ENCODE measurements at places on chromosomes 5 and 9.

GRCh38 chr9:89009546-89009840, 18.2 kb downstream of the S1PR3 start:
- DNase-seq, result no peak

- DNase-seq, result no peak
Measured at GRCh38 chr5:158947846-158948245, 151.9 kb downstream of the EBF1 start.

DNA sequence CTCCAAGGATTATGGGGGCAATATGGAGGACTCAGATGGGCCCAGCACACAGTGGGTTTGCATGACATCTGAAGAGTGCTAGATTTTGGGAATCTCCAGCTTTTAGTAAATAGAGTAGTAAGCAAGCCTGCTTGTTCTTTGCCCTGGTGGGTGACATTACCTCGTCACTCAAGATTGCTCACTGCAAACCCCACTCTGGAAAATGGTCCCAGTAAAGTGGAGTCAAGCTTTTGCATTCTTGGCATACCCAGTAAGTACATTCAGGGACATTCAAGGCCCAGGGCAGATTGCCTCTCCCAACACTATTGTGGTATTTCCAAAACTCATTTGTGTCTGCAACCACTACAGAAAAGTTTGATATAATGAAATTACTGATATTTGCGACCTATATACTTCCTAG, 118.5 kb downstream of the INVS start:
- DNase-seq, result no peak

DNA sequence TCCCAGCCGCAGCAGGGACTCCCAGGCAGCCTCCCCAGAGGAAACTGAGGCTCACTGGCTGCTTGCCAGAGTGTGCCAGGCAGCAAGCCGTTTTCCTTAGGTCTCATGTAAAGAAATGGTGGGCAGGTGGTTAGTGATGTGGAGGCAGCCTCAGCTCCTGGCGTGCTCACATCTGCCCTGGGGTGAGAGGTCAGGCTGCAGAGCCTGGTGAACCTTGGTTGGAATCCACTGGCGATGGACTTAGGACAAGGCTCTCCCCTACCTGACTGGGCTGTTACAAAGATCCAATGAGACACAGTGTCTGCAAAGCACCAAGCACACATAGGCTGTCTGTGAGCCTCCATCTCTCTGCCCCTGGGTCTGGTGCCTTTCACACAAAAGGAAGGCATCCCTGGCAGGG, 30.9 kb downstream of the LHX6 start:
- no peak for DNase-seq

DNA sequence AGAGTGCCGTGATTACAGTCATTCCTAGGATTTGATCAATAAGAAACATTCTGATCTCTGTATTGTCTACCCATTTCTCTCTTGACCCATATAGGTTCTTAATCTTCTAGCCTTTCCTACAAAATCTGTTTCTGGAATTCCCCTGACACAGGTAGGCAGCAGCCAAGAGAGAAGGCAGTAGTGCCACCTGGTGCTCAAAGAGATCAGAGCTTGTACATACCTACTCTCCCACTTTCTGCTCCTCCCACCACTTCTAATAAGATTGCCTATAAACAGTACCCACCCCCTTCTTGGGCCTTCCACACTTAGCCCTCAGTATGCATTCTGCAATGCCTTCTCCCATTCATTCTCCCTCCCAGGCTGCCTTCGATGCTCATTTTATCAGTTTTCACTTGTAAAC, 117.4 kb upstream of the RORB start:
- DNase-seq, result no peak

GRCh38 chr5:54013556-54014194, 296.7 kb downstream of the ARL15 start:
- DNase-seq, result no peak

GRCh38 chr5:159343295-159344094, 13.2 kb upstream of the IL12B start:
- DNase-seq, result no peak

DNA sequence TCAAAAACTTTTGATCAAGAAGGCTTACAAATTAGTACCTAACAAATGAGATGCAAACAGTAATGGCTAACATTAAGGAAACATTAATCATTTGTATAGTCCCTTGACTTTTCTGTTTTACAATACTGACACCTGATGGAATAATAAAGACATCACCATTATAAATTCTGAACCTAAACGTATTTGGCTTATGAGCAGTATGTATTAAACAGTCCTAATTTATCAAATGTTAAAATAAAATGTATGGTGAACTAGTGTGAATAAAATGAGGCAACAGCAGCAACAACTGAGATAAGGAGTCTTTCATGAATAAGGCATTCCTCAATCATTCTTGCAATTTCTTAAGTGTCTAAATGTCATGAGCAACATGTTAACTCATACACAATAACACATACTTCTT, 6.0 kb downstream of the PUM3 start:
- no peak for DNase-seq

DNA sequence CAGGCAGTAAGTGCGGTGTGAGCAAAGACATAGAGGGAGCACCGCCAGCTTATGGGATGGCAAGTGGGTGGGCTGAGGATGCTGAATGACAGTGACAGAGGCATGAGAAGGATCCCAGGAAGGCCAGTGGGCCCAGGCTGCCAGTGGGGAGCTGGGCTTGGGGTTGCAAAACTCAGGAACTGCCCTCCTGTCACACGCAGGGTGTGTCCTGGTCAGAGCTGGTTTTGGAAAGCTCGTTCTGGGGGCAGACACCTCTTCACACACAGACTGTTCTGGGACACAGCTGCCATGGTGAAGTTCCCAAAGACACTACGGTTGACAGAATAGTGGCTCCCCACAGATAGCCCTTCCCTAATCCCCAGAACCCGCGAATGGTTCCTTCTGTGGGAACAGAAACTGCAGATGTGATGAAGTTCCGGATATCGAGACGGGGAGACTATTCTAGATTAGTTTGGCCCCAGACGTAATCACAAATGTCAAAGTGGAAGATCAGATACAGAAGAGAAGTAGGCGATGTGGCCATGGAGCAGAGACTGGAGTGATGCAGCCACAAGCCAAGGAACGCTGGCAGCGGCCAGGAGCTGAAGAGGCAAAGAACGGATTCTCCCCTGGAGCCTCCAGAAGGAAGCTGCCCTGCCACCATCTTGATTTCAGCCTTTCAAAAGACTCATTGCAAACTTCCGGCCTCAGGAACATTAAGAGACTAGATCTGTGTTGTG, 159.0 kb downstream of the COL23A1 start:
- DNase-seq, result no peak

DNA sequence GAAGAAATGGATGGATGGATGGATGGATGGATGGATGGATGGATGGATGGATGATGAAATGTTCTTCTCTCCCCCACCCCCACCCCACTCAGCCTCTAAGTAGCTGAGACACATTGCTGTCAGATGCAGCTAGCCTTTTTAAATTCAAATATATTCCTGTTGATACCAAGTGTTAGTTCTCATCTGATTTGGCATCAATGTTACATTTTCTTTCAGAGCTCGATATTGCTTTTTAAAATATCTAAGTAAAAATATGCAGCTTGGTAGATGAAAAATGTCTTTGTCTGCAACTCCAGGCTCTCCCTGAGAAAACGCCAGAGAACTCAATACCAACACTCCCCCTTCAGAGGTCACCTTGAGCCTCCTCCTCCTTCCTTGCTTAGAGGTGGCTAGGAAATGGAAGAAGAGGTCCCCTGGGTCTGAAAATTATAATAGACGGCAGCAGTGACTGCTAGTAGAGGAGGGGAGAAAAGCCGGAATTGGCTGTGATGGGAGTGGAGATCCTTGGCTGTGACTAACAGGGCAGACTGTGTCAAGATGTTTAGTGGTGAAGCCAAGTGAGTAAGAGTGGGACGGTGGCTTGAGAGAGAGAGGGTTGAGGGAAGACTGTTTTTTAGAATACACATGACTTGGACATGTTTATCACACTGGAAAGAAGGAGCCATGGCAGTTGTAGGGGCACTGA, 156.0 kb downstream of the ZNF462 start:
- no peak for DNase-seq

DNA sequence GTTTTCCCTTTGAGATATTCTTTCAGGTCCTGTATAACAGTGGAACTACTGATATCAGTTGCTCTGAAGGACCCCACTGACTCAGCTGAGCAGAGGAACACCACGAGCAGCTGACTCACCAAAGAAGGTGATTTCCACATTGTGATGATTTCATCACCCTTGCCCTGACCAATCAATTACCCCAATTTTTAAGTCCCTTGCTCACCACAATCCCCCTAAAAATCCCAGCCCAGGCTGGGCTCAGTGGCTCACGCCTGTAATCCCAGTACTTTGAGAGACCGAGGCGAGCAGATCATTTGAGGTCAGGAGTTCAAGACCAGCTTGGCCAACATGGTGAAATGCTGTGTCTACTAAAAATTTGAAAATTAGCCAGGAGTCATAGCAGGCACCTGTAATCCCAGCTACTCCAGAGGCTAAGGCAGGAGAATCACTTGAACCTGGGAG, 125.3 kb upstream of the ABCA1 start:
- DNase-seq, result no peak

- no peak for DNase-seq
Measured at GRCh38 chr5:64925123-64925522, 156.4 kb downstream of the CWC27 start.

DNA sequence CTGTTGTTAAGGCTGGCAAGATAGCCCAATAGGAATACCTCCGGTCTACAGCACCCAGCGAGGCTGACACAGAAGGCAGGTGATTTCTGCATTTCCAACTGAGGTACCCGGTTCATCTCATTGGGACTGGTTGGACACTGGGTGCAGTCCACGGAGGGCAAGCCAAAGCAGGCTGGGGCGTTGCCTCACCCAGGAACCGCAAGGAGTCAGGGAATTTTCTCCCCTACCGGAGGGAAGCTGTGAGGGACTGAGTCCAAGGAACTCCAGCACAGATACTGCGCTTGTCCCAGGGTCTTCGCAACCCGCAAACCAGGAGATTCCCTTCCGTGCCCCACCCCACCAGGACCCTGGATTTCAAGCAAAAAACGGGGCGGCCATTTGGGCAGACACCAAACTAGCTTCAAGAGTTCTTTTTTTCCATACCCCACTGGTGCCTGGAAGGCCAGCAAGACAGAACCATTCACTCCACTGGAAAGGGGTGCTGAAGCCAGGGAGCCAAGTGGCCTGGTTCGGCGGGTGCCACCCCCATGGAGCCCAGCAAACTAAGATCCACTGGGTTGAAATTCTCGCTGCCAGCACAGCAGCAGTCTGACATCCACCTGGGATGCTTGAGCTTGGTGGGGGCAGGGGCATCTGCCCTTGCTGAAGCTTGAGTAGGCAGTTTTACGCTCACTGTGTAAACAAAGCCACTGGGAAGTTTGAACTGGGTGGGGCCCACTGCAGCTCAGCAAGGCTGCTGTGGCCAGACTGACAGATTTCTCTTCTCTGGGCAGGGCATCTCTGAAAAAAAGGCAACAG, 647.2 kb downstream of the BNC2 start:
- no peak for DNase-seq

DNA sequence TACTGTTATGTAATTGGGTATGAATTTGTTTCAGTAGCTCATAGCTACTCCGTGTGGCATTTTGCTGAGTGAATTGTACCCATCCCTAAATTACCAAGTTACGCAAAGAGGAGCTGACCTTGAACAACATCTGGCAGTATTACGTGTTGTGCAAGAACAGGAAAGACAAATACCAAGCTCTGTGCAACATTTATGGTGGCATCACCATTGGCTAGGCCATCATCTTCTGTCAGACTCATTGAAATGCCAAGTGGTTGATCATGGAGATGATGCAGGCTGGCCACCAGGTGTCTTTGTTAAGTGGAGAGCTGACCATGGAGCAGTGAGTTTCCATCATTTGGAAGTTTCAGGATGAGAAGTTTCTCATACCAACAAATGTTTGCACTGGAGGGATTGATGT, 15.0 kb downstream of the ZSWIM6 start:
- DNase-seq, result no peak

DNA sequence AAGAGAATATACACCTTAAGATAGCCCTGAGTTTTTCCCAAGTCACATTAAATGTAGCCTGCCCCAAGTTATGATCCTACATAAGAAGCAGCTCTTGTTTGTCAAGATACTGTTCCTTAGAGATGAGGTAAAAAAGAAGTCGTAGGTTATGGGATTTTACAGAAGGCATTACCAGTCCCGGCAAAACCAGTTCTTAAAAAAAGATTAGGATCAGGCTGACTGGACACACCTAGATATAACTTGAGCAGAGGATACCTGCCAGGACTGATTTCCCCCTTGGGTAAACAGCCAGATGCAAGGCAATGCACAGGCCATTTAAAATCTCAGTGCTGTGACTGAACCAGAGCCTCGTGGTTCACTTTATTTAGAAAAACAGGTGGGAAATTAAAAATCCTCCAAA, 14.1 kb upstream of the SEMA5A start:
- no peak for DNase-seq

Measured in NCI-H1417 treated with DMSO at 0.1 percent for 48 hours (cell line).